ENCODE measurements at places on chromosomes 13 and 19.
A peak's percentile ranks its signal among the peaks of the same experiment; 100 is the strongest.

DNA sequence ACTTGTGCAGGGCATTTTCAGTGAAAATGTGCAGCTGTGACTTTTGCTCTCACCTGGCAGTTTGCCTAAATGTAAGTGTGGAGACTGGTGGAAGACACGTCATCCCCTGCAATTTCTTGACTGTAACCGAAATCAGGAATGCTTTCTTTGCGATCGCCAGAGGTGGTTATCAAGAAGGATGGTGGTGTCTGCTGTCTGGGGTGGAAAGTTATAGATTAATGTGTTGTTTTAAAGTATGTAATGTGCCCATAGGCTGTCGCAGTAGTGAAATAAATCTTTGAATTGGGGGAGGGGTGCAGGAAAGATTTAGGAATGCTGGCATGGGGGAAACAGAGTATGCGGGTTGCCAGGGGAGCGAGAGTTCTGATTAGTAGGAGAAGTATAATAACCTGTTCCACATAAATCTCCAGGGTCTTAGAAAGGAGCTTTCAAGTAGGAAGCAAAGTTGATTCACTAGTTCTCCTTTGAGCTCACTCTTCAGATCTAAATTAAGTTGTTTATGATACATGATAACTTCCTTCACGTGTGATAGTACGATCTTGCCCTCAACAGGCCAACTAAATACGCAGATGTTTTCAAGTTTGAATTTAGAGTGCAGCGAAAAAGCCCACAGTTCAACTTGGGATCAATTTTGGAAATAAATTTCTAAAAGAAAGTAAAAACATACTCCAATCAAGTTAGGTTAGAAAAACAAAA lies 1520.0 kb upstream of the SLC10A2 start:
- no peak for DNase-seq

- DNase-seq: no peak
Observed at GRCh38 chr19:48969276-48970138, 4.4 kb downstream of the FTL start.

GRCh38 chr19:3250675-3251074 lies 26.2 kb downstream of the CELF5 start:
- peak; percentile 67 for DNase-seq

- no peak for DNase-seq
Observed at GRCh38 chr13:59476366-59476765, 687.4 kb downstream of the DIAPH3 start.

DNA sequence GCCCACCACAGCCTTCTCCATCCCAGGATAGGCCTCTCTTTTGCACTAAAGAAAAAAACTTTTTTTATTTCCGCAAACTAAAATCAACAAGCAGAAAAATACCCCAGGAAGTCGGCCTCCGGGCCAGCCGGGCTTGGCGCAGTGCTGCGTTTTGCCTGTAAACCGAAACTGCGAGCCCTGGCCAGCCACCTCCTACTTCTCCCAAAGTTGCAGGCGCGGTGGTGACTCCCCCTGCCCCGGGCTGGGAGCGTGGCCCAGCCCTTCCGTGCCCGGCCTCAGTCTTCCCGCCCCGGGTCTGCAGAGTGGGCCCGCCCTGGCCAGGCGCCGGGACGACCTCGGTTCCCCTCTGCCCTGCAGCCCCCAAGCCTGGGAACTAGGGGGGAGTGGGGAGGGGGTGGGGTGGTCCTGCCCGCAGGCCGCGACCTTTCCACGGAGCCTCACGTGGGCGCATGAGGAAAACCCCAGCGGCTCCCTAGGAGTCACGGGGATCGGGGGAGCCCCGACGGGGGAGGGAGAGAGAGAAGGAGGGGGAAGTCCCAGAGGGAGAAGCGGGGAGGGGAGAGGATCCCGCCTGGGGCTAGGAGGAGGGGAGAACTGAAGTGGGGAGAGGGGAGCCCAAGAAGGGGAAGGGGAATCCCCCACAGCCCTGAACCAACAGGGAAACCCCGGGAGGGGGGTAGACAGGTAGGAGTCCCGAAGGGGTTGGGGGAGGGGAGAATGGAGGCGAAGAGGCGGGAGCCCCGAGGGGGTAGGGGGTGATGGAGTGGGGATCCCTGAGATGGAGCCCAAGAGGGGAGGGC lies 3.0 kb downstream of the GADD45B start:
- peak; percentile 70 for DNase-seq

- DNase-seq: no peak
Observed at GRCh38 chr13:100214886-100215285, 126.0 kb downstream of the PCCA start.

DNA sequence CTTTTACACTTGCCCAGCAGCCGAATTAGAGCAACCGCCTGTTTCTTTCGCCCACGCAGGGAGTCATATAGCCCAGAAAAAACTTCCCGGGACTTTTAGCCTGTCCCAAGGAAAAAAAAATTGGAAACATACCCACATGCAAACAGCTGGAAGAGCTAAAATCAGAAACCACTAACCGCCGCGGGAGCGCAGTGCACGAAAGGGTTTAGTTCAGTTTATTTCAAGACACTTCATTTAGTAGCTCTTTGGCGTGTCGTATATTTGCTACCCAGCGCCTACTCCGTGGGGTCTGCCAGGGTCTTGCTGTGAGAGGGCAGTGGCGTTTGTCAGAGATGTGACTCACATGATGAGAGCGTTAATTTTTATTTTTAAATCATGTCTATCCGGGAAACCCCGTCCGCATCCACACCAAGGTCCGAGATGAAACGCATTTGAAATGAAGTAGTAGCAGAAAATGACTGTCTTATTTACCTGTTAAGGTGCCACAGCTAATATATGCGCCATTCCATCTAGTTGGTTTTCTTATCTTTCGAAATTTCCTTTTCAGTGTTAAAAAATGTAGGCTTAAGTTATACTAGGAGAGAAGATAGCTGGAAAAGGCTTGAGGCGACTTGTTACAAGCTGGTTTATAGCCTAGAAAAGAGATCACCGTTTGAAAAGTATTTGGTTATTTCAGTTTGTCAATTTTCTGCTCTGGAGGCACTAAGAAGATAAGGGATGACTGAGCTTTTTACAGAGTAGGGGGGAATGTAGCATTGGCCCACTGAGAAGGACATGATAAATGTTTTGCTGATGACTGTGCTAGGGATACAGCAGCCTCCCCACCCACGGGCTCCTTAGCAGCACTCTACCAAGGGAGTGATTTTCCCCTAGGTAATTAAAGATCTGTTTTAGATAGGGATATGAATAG lies 1.7 kb downstream of the KLF5 start:
- peak; percentile 11 for DNase-seq

GRCh38 chr19:539429-540030 lies 4.3 kb upstream of the GZMM start:
- no peak for DNase-seq

DNA sequence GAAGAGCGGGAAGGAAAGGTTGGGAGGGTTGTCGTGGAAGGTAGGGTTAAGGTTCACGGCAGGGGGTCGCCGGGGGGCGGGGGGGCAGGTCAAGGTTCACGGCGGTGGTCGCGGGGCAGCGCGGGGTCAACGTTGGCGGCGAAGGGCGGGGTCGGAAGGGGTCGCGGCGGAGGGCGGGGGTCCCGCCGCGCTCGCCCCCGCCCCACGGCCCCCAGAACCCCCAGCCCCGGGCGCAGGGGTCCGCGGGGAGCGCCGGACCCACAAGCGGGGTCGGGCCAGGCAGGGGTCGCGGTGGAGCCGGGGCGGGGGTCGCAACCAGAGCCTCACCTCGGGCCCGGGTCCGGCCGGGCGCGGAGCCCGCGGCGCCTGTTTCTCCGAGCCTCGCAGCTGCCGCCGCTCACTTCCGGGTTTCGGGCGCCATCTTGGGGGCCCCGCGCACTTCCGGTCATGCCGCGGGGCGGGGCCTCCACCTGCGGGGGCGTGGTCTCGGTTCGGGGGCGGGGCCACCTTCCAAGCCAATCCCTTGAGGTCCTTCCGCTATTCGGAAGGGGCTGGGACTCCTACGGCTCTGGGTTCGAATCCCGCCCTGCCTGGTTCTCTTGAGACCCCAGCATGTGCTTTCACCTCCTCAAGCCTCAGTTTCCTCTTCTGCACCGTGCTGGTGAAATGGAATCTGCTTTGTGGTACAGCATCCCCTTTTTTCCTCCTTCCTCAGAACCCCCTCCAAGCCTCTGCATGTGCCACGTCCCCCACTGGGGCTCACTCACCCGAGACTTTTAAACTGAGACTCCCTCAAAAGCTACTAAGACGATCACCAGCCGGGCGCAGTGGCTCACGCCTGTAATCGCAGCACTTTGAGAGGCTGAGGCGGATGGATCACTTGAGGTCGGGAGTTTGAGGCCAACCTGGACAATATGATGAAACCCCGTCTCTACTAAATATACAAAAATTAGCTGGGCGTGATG lies at the start of gene SBNO2:
SBNO2 (minus strand) TSS at position 424 of the 965 bp plus-strand sequence. CDS start 19,992 bp downstream, outside the sequence.
- peak; percentile 96 for DNase-seq

DNA sequence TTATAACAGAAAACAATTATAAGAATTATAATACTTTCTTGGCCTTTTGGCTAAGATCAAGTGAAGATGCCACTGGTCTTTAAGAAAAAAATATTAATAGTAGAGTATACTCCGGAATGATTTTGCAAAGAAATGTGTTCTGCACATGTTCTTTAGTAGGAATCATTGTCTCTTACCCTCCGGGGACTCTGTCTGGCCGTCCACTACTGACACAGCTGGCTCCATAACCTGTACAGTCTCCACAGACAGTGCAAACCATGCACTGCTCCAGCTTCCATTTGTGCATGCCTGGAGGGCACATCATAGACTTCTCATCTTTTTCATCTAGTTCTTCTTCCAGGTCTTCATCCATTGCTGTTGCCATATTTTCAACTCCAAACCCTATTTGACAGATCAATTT lies 75.9 kb downstream of the MYCBP2 start:
- no peak for DNase-seq

- no peak for DNase-seq
Observed at GRCh38 chr13:73173279-73173811, 114.5 kb downstream of the KLF5 start.

DNA sequence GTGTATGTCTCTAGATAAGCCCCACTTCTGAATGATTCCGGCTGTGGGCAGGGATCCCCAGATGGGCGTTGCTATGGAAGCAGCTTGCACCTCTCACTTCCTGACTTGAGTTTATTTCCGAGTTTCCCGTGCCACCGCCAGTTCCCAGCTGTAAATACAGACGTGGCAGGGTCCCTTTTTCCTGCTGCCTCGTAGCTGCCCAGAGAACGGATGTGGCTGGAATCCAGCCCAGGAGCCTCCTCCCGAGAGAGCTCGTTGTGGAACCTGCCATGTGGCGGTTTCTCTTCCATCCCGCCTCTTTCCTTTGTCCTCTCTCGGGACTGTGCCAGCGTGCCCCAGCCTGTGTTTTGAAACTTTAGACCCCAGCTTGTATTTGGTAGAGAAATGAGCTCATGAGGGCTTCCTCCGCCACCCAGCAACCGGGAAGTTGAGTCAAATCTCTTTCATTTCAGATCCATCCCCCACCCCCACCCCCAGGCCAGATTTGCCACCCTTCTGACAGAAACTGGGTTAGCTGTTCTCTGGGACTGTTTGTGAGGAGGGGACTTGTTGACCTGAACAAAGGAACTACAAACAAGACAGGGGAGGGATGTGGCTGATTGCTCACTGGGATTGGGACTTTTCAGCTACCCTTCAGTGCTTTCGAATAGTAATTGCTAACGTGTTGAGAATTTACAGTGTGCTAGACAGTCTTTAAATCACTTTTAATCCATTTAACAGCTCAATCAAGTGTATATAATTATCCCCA lies 96.6 kb downstream of the SIPA1L3 start:
- DNase-seq: peak; percentile 45

All from activated CD4-positive, alpha-beta T cell treated with anti-CD3 and anti-CD28 coated beads for 48 hours (primary cell).